WTC11 (cell line): ENCODE measurements at places on chromosomes 12 and 14.

- DNase-seq: no peak
Measured at GRCh38 chr12:107735763-107736162, 25.2 kb downstream of the PRDM4 start.

GRCh38 chr14:76938092-76938500 lies 90.4 kb downstream of the IRF2BPL start:
- no peak for DNase-seq

GRCh38 chr12:21434699-21435098 lies 2.8 kb upstream of the PYROXD1 start:
- no peak for DNase-seq

GRCh38 chr12:113197518-113198077 lies 12.1 kb downstream of the RITA1 start:
- DNase-seq: no peak

GRCh38 chr12:41333974-41334373 lies 145.9 kb downstream of the PDZRN4 start:
- DNase-seq: no peak

DNA sequence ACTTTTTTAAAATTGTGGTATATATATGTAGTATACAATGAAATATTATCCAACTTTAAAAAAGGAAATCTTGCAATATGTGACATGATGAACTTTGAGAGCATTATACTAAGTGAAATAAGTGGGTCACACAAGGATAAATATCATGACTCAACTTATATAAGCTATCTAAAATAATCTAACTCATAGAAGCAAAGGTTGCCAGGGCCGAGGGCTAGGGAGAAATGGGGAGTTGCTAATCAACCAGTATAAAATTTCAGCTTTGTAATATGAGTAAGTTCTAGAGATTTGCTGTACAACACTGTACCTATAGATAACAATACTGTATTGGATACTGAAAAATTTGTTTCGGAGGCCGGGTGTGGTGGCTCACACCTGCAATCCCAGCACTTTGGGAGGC lies 38.5 kb downstream of the TAOK3 start:
- no peak for DNase-seq

GRCh38 chr12:89355243-89356068 lies 3.2 kb upstream of the DUSP6 start:
- no peak for DNase-seq

GRCh38 chr12:124233041-124233796 lies 61.7 kb upstream of the RFLNA start:
- DNase-seq: no peak

GRCh38 chr12:80712866-80713265 lies 3.8 kb upstream of the MYF5 start:
- no peak for DNase-seq

- DNase-seq: no peak
Measured at GRCh38 chr12:115166698-115167315, 482.8 kb upstream of the TBX3 start.

DNA sequence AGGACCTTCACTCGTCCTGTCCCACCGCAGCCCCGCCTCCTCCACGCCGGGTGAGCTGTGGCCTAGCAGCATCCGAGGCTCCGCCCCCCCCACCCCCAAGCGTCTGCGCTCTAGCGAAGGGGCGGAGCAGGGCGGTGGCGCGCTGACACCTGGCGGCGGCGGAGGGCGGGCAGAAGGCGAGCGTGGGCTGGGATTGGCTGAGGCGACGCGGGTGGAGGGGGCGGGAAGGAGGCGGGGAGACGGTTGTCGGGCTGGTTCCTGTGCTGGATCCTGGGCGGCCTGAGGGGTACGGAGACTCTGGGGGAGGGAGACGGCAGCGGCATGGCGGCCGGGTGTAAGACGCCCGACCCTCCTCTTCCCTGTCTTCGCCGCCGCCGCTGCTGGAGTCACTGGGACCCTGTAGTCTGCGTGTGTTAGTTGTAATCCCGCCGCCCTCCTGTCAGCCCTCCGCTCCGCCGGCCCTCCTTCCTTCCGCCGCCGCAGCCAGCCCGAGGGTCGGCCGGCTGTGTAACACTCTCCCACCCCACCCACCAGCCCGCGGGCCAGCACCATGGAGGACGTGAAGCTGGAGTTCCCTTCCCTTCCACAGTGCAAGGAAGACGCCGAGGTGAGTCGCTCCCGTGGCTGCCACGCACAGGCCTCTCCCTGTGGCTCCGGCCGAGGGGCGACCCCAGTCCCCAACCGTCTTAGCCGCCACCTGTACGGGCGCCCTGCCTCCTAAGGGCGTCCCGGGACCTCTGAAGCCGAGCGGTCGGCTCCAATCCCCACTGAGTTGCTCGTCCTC lies at the start of gene STYX:
Gene STYX (plus strand): TSS at position 242 of the 784 bp plus-strand sequence. CDS start 309 bp downstream, at position 551.
- peak; percentile 100 for DNase-seq

- peak; percentile 44 for DNase-seq
Measured at GRCh38 chr12:48002773-48003218, 1.5 kb downstream of the COL2A1 start.

DNA sequence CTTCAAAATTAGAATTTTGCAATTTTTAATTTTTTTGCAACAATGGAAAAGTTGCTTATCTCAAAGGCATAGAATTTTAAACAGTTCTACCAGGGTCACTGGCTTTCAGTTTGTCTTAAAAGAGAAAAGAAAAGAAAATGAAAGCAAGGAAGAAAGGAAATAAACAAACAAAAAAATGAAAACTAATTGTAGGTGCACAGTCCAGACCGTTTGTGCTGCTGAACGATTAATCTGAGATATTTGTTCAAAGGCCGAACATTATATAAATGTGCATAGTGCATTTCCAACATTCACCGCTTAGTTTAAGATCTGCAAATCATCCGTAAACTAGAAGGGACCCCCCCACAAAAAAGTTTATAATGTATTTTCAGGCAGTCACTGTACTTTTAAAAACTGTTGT lies 5.5 kb upstream of the OTX2 start:
- no peak for DNase-seq

- peak; percentile 10 for DNase-seq
Measured at GRCh38 chr14:104143521-104144452, 5.4 kb downstream of the KIF26A start.

GRCh38 chr12:30437616-30438015 lies 258.1 kb downstream of the IPO8 start:
- no peak for DNase-seq

DNA sequence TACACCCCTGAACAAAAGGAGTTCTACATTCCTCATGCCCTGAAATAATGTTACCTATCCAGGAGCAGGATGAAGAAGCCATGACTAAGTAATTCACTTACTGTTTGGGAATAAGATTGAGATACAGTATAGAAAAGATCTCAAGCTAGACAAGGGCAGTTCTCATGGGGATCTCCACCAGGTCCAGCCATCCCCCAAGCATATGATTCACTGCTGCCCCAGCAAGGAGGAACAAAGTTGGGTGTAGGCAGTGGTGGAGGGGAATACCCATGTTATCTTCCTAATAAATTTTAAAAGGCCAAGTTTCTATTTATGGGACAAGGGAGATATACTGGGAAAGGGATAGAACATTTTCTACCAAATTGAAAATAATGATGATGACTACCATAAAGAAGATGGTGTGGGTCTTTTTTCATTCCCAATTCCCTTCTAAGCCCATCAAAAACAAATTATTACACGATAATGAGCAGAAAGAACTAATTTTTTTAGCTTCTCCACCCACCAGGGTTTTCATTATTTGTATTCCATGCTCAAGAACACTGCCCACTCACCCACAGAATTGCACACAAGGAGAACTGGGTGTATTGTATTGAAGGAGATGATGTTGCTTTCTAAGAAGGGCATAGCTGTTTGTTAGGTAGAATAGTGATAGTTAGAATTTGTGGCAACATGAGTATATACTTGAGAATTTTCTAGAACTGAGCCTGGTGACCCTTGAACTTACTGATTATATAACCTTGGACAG lies 204.6 kb downstream of the BTG1 start:
- no peak for DNase-seq

- no peak for DNase-seq
Measured at GRCh38 chr12:94073441-94074051, 74.8 kb upstream of the PLXNC1 start.

GRCh38 chr14:68966872-68967301 lies 12.2 kb downstream of the ACTN1 start:
- DNase-seq: no peak

DNA sequence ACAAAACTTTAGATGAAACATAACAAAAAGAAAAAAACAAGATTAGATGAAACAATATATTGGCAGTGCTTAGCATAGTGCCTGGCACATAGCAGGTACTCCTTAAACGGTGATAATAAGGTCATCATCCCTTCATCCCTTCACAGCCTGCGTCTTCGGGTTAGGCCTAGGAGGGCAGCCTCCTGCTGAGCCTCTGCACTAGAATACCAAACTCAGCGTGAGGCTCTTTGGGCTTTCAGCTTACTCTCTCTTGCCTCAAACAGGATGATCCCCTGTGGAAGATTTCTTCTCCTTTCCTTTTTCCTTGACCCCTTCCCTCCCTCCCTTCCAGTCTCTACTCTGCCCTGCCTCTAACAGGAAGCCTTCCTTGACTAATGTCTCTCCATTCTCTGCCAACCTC lies 14.4 kb upstream of the FIGNL2 start:
- no peak for DNase-seq

- no peak for DNase-seq
Measured at GRCh38 chr14:33943096-33943883, 7.6 kb downstream of the EGLN3 start.

DNA sequence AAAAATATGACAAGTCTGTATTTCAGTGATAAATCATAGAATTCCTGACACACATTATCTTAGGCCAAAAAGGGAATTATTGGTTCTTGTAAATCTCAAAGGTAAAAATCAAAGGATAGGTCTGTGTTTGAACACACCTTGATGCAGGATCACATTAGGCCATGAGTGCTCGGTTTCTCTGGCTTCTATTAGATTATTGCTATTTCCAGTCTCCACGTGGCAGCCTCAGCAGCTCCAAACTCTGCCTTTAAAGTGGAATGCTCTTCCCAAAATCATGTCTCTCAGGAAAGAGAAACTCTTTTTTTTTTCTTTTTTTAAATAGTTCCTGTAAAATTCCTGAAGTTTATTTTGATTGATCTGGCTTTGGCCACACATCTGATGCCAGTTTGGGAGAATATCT lies 105.6 kb upstream of the FRMD6 start:
- no peak for DNase-seq

DNA sequence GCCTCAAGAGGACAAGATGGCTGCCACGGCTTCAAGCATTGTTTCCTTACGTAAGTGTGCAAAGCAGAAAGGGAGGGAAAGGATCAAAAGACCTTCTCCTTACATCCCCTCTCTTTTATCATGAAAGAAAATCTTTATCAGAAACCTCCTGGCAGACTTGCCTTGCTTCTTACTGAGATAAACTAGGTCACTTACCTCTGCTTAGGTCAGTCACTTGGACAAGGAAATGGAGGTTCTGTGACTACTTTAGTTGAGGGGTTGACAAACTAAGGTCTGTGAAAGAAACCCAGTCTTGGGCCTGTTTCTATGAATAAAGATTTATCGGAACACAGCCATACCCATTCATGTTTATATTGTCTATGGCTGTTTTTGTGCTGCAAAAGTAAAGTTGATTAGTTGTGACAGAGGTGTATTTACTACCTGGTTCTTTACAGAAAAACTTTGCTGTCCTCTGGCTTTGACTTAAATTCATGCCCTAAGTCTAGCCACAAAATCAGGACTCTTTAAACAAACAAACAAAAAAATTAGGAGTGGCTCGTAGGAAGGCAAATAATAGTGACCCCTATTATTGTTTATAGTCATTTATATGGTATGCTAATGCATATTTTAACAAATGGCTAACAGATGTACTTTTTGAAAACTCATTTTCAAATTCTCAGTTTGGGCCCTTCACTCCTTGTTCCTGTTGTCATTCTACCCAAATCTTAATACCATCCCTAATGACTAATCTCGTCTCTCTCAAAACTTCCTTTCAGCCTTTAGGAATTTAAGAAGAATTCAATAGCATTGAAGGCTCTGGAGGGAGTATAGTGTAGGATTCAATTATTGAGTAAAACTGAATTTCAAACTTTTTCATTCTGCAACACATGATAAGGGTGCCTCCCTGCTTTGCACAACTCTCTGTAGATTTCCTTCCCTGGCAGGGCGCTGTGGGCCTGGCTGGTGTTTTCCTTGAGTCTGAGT lies 42.0 kb upstream of the ATP2B1 start:
- DNase-seq: no peak

DNA sequence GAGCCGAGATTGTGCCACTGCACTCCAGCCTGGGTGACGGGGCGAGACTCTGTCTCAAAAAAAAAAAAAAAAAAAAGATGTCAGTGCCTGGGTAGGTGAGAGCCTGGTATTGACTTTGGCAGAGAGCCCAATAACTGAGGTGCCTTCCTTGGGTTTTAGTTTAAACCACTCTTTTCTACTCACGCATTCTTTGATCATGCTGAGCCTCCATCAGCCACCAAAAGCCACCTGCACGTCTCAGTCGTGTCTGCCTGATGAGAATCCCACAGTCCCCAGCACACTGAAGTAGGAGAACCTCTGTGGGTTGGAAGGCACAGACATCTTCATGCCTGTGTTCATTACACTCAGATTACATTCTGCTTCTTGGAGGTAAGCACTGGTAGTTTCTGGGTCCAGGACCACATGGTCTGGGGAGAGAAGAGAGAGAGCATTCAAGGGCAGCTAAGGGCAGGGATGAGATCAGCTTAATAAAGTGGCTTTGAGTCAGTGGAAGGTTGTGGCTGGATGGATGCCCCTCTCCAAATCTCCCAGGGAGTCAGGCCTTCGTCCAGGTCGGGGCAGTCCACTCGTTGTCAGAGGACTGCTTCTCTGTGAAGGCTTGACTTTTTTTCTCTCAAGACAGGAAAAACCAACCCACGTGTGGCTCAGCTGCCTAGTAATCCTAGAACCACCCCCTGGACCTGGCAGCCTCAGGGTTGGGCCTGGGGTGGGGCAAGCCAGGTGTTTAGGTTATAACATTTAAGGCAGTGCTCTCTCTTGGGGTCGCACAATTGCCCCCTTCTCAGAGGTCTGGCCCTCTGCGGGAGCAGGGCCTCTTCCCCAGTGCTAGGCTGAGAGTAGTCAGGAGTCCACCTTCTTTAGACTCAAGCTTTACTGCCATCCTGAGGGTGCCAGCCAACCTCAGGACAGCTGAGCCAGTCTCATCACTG lies 32.6 kb upstream of the MAX start:
- no peak for DNase-seq

DNA sequence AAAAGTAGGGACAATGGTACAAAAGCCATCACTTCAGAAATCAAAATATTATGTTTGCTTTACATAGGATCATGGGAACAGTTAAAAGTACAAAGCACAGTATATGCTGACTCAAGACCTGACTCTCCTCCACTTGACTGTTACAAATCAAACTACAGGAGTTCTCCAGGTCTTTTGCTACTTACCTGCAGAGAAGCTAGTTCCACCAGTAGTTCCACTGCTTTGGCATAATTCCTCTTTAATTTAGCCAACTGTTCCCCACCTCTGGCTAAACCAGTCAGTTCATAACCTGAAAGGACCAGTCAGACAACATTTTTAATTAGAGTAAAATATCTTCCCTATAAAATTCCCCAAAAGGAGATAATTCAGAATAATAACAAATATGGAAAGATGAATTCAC lies 14.0 kb downstream of the ATP6V1D start:
- no peak for DNase-seq

DNA sequence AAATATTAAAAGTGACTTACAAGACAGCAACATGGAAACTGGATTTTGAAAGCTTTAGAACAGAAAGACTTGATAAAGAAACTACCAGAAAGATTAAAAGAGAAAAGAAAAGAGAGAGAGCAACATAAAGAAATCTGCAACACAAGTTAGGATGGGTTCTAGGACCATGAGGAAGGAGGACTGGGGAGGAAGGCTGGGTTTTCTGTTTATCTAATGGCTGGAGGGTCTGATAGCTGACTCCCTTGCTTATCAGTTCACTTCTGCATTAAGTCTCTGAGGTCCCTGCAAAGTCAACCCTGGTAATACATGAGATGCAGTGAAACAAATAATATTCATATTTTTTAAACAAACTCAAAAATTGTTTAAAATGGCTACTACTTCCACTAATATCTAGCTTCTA lies 90.1 kb downstream of the RPAP3 start:
- no peak for DNase-seq
